ENCODE measurements at places on chromosomes 1 and 21. TPM values are rescaled to one million over a fixed set of nuclear protein-coding genes. Genes with fewer than 3 reads are reported as not detected.

GRCh38 chr1:189220750-189221149, 1256.9 kb downstream of the BRINP3 start:
- no peak for DNase-seq

The HORMAD1 gene
- not detected for total RNA-seq

- no peak for DNase-seq
Measured at GRCh38 chr1:162193221-162193620, 123.7 kb downstream of the NOS1AP start.

DNA sequence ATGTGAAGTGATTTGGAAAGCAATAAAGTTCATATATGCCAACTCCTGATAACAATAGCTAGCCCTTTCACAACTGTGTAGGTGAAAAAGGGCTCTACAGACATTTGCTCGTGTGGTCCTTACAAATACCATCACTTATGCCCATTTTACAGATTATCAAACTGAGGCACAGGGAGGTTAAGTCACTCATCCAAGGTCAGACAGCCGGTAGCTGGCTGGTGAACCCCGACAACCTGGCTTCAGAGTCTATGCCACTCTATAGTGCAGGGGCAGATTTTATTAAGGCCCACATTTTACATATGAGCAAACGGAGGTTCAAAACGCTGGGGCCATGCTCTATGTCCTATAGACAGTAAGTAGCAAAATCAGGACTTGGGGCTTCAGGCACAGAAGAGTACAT, 280.5 kb downstream of the RRAGC start:
- DNase-seq, result no peak

DNA sequence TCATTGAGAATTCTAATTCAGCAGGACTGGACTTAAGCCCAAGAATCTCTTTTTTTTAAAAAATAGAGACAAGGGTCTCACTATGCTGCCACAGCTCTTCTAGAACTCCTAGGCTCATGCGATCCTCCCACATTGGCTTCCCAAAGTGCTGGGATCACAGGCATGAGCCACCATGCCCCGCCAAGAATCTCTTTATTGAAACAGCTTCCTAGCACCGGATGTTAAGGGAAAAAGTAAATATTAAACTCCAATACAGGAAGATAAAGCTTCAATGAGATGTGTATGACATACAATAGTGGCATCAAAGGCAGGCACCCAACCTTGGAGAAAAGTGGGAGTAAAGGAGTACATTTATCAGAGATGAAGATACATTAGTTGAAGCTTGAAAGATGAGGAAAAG, 25.5 kb downstream of the PUM1 start:
- no peak for DNase-seq

DNA sequence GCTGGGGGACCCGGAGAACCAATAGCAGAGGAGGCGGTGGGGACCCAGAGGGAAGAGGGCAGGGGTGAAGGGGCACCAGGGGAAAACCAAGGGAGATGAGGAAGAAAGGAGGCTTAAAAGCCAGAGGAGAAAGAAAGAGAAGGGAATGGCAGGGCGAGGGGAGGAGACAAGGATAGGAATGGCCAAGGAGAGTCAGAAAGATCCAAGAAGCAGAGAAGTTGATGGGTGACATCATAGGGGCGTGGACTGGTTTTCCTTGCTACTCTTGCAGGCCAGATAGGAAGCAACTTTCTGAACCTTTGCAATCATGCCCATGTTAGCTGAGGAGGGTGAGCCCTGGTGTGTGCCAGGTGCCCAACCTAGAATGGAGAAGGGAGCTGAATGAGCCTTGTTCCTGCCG, 5.4 kb downstream of the NPR1 start:
- no peak for DNase-seq

DNA sequence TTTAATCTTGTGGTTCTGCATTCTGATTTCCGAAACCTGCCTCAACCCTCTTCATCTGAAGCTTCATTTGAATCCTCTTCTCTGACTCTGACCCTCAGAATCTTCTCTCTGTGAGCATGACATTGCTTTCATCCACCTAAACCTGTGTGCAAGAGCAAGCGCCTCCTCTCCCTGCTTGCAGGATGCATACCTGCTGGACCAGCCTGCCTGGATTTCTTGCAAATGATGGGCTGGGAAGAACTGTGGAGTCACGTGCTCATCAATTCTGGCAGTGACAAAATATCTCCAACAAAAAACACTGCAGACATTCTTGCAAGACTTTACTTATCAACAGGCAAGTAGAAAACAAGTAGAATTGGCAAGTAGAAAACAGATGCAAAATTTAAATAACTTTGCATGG, 20.8 kb upstream of the SLC35F3 start:
- DNase-seq, result no peak

The IL22RA1 gene
- not detected for total RNA-seq

The ASPM gene
- 37.1 TPM for total RNA-seq

DNA sequence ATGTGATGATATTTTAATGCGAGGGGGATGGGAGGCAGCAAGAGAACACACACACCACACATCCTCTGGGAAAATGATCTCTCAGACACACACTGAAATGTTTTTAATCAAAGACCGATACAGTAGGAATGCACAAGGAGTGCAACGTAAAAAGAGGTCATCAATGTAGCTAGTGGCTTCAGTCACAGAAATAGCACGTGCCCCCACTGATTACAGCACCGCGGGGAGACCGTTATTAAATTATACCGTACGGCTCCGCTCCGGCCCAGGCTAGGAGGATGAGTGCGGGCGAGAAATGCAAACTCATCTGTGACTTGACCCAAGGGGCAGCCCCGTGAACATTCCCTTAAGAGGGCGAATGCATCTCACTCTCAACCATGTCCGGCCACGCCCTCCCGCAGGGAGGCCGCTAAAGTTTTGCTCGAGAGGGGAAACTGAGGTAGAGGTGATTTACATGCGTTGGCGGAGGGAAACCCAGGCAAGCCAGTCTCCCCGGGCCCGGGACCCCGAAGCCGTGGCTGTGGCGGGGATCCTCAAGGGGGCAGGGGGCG, 552 bp downstream of the UBR4 start:
- DNase-seq, result peak; percentile 91

DNA sequence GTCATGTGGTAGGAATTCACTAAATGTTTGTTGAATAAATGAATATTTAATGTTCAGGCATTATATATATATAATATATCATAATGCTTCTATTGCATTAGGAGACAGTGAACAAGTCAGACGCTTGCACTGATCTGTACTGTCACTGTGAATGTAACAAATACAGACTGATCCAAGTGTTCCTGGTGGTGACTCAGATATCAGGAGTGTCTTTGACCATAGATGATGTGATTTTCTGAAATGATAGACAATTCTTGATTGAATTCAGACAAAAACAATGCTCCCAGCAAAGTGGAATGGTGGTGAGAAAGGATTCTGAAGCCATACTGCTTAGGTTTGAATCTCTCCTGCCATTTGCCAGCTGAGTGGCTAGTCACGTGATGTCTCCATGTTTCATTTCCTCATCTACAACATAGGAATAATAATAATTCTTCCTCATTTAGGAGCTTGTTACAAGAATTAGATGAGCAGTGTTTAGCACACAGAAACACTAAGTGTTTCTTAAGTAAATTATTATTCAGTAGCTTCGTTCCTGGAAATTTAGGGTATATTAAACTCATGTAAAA, 71.0 kb downstream of the OLFML2B start:
- no peak for DNase-seq

Data from activated naive CD4-positive, alpha-beta T cell treated with anti-CD3 and anti-CD28 coated beads, Interleukin-2, amount 50 U/mL, for 72 hours (primary cell).